ENCODE measurements at places on chromosomes 2 and 18.

GRCh38 chr2:105052773-105053172, 14.9 kb downstream of the MRPS9 start:
- no peak for DNase-seq

GRCh38 chr2:241324775-241325174, 9.1 kb downstream of the SEPTIN2 start:
- DNase-seq = no peak

DNA sequence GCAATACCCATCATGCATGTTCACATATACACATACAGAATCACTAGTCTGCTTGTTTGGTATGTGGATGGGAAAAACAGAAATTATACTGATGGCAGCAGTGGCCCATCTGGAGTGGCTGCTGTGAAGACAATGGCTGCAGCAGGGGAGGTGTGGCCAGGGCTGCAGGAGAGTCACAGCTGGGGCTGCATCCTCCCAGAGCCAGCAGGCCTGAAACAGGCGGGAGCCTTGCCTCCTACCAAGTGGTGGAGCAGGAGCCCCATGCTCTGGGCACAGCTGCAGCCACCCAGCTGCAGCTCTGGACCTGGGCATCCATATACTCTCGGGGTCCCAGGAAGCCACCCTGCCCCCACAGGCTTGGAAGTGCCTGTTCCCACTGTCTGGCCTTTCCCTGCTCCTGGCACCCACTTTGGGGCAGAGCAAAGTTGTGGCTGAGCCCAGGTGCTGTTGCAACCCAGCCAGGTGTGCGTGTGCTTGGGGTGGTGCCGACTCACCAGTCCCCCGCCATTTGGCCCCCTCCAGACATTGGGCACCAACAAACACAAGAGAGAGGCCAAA, 136.6 kb downstream of the SPAG16 start:
- no peak for DNase-seq

GRCh38 chr2:58447586-58447985, 206.5 kb upstream of the FANCL start:
- no peak for DNase-seq

GRCh38 chr2:6854416-6854815, 11.3 kb downstream of the CMPK2 start:
- no peak for DNase-seq

GRCh38 chr18:49640741-49641140, 78.9 kb downstream of the LIPG start:
- no peak for DNase-seq

- no peak for DNase-seq
Measured at GRCh38 chr18:5197461-5197860, 404 bp upstream of the AKAIN1 start.

DNA sequence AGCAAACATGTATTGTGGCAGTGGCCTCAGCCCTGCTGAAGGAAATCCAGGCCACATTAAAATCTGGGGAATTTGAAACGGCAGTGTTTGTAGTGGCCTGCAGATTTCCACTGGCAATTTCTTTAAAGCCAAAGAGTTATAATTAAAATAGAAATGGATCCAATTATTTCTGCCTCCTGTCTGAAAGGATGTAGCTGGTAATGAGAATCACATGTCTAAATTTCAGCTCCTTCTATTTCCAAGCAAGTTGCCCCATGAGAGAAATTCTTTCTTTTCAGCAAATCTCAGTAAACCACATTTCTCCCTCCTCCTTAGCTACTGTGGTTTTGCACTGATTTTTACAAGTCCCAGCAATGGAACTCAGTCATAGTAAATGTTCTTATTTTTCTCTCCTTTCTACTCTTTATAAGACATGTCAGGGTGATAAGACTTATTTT, 55.4 kb upstream of the ZNF396 start:
- DNase-seq = no peak

DNA sequence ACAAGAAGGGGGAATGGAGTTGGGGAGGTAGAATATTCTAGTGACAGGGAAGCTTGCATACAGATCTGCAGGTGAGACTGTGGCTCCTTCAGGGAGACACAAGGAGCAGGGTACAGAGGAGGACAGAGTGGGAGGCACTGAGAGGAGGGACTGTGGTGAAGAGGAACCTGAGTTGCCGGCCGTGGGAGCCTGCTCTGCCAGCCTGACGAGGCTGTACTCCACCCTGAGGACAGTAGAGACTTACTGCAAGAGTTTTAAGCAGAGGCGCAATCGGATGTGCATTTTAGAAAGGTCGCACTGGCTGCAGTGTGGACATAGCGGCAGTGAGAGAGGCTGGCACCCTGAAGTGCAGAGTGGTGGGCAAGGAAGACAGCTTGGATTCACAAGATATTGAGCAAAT, 185.8 kb downstream of the GFPT1 start:
- DNase-seq = no peak

DNA sequence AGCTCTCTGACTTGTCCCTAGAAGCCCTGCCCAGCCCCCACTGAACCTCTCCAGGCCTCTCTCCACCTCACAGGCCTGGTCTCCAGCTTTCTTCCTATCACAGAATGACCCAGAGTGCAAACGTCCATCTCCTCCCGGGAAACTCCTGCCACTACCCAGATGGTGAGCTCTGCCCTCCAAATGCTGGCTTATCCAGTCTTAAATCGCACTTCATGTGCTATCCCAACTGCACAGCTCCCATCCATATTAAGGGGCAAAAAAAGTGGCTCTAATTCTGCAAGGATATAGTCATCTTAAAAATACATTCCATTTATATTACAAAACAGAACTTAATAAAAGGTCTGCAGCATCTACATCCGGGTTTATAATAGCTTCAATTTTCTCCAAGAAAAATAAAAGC, 70.8 kb upstream of the CDC42EP3 start:
- DNase-seq = no peak

GRCh38 chr18:25726298-25726697, 364.1 kb downstream of the SS18 start:
- no peak for DNase-seq

DNA sequence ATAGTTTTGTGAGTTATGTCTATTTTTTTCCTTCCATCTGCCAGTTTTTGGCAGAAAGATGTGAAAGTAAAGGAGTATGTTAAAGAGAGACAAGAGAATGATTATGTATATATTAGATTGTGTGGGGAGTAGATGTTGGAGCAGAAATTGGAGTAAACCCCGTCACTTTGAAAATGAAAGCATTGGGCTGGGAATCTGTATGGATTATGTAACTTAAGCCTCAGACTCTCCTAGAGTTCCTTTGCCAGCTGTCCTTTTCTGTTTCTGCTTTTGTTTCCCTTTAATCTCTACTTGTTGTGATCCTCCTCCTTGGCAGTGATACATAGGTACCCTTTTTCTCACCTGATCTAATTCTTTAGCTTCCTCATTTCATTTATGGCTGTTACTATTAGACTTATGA, 19.2 kb downstream of the CCDC138 start:
- no peak for DNase-seq

- DNase-seq = no peak
Measured at GRCh38 chr2:176826984-176827668, 385.5 kb upstream of the HNRNPA3 start.

DNA sequence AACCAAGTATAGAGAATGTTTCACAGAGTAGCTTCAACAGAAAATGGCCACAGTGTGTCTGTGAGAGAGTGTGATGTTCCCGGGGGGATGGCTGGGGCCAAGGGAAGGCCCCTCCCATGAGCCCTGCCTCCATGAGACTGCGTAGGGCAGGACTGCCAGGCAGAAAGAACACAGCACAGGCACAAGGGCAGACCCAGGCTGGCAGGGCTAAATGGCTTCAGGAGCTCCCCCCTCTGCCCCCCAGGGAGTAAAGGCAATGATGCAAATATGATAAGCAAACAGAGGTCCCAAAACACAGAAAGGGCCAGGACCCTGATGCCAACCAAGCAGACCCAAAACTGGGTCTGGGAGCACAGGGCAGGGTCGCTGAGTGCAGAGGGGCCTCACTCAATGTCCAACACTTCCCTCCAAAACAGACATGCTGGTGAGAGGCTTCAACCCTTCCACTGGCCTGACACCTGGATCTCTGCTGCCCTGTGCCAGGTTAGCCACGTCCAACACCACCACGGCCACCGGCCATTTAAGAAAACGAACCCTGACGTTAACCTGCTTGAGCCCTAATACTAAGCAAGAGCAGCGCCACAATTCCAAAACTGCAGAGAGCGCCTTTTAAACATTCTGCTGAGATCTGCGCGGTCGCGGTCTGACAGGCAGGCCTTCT, 90.3 kb downstream of the HDAC4 start:
- DNase-seq = peak; percentile 46
